ENCODE measurements at places on chromosomes 1 and 21.

DNA sequence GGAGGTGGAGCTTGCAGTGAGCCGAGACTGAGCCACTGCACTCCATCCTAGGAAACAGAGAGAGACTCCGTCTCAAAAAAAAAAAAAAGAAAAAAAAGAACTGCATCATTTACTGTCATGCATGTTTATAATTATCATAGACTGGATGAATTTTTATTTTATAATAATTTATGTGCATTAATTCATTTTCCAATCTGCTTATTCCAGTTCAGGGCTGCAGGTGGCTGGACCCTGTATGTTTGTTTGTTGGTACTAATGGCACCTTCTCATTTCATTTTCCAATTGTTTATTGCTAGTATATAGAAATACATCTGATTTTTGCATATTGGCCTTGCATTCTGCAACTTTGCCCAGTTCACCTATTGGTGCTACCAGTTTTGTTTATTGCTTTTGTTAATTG, 19.0 kb upstream of the SOX13 start:
- DNase-seq: no peak

DNA sequence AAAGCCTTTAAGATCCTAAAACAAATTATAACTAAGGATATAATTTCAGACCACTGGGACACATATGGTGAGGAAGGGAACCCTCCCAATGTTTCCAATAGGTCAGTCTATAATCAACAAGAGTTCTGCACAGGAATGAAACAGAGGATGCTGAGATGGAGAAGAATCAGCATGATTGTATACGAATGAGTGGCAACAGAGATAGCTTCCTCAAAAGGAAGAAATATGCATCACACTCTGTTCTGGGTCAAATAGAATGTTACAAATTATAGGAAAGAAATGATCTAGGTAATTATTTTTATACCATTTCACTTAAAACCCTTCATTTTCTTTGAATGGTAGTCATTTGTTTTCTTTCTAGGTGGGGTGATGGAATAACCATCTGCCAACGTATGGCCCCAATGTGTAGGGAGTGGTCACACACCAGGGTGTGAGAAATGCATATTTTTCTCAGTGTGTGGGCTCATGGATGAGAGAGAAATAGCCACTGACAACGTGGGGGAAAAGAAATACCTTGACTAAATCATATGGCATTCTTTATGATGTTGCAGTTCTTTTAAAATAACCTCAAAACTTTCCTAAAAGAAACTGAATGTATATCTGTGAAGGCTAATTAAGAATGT, 104.6 kb upstream of the IVNS1ABP start:
- DNase-seq: no peak

DNA sequence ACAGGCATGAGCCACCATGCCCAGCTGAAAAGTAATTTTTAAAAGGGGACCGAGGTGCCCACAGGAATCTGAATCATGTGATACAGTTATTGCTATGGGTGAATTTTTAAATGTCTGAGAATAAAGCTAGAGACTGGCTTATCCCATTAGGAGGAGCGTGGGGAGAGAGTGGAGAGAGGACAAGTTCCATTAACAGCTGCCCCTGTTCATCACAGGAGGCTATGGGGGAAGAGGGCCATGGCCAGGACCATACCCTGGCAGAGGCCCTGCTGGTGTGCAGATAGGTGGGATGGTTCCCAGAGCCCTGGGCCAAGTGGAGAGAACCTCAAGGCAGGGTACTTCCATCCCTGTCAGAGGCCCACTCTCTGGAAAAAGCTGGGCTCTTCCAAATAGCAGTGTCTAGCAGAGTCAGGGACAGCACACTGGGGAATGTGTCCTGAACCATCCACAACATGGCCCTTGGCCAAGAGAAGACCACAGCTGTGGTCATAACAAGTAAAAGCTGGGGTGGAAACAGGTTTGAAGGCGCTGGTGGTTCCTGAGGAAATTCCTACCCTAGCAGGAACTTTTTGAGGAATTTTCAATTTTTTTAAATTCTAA, 13.7 kb upstream of the ZNF691 start:
- DNase-seq: no peak

GRCh38 chr1:51639694-51640093, 22.8 kb downstream of the OSBPL9 start:
- DNase-seq: no peak
